ENCODE measurements at places on chromosomes 7 and 10.

GRCh38 chr7:12687718-12688171, 312 bp downstream of the ARL4A start:
- no peak for DNase-seq

DNA sequence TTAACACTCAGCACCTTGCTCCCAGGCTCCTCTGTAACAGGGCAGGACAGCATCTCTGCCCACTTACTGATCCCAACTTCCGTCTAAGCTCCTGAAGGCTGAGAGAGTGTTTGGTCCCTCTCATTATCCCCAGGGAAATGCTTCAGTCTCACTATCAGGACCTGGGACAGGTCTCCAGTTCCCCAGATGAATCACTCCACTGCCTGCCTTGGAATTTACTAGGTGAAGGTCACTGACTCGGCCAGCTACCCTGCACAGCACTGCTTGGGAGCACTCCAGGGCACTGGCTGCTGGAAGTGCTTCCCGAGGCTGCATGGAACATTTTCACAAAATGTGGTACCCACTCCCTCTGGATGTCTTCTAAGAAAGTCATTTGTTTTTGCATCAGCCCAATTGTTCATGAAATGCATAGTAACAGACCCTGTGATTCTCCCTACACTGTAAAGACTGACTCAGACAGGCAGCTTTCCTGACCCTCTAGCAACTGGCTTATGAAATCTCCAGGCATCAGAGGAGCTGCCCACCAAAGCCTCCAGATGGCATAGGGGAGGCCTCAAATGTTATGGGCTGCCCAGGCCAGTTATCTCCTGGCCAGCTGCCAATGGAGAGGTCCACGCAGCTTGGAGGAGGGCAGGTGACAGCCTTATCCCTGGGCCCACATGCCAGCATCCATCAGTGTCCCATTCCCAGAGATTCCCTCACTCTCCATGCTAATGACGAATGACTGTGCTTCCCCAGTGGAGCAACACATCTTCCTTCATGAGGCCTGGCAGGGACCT, 89.1 kb downstream of the GFRA1 start:
- no peak for DNase-seq

GRCh38 chr10:82609845-82610244, 734.9 kb downstream of the NRG3 start:
- no peak for DNase-seq

- DNase-seq: no peak
Measured at GRCh38 chr10:97279121-97279815, 13.2 kb downstream of the ARHGAP19 start.

DNA sequence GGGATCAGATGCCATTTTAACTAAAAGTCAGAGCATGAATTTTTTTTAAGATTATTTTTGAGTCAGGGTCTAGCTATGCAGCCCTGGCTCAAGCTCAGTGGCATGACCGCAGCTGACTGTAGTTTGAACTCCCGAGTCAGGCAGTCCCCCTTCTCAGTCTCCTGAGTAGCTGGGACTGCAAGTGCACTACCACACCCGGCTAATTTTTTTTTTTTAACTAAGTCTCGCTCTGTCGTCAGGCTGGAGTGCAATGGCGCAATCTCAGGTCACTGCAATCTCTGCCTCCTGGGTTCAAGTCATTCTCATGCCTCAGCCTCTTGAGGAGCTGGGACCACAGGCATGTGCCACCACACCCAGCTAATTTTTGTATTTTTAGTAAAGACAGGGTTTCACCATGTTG, 7.8 kb downstream of the TAS2R41 start:
- no peak for DNase-seq

- DNase-seq: no peak
Measured at GRCh38 chr10:27369880-27370279, 129.3 kb upstream of the ACBD5 start.

- DNase-seq: no peak
Measured at GRCh38 chr10:35348609-35349388, 12.5 kb downstream of the CCNY start.

DNA sequence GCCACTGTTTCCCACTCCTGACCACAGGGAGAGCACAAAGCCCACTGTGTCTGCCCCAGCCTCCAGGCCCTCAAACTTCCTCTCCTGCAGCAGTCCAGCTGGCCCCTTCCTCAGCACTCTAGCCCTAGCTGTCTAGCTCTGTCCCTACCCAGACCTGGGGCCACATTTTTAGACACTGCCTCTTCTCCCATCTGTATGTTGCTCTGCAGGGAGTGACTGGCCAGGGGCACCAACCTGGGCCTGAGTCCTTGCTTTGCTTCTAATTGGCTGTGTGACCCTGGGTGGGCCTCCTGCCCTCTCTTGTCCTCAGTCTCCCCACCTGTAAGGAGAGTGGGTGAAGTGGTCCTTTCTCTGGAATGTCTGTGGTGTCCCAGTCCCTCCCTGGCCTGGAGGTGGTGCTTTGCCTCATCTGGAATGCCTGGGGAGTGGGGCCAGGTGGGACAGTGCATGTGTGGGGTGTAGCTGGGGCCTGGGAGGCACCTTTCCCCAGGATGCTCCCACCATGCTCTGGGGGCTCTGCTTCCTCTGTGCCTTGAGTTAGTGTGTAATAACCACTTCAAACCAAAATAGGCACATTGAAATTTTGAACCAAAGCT, 25.1 kb downstream of the AQP1 start:
- no peak for DNase-seq

DNA sequence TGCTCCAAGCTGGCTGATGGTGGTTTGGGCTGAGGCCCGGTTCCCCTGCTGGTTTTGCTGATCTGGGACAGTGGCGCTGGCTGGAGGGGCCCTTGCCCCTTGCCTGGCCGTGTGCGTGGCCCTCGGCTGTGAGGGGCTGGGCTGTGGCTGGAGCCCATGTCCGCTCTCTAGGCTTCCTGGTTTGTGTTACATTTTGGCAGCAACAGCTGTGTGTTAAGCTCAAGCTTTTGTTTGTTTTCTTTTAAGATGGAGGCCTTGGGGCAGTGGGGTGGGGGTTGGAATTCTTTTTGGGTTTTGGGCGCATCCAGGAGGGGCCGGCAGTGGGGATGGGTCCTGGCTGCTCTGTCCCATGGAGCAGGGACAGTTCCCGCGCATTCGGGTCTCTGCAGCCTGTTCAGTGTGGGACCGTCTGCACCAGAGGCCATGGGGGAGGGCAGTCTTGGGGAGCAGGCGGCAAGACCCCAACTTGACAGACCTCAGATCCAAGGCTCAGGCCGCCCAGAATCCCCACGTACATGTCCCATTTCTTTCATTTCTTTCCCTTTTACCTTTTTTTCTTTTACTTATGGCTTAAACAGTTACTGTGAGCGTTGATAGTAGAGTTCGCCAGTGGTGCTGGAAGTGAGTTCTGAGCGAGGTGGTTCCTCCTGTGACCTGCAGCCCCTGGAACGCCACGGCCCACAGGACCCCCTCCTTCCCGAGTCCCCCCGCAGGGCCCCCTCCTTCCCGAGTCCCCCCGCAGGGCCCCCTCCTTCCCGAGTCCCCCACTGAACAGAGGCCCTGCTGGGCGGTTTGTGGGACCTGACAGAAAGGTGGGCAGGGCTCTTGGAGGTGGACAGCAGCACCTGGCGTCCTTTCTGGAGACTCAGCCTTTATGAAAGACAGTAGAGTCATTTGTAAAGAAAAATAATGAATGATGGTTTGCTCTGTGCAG, 75.3 kb downstream of the INPP5A start:
- DNase-seq: no peak

DNA sequence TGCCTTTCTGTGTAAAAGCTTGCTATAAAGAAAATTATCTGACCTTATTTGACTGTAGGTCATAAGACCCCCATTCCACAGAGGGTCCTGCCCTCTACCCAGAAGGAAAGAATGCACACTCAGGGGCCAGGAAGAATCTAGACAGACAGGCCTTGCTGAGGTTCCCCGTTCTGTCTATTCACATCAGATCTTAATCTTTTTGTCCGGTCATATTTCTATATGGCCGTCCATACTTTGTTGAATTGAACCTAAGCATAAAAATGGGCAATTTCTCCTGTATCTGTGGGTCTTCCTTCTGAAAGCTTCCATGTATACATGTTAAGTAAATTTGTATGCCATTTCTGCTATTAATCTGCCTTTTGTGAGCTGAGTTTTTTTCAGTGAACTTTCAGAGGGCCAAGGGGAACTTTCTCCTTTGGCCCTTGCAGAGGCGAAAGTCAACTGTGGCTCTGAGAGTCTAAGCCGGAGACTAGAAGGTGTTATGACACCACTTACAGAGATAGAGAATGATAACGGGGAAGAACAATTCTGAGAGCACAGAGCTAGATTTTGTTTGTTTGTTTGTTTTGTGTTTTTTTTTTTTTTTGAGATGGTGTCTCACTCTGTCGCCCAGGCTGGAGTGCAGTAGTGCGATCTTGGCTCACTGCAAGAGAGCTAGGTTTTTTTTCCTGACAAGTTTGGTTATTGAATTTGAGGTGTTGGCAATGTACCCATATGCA, 11.6 kb upstream of the PRKAR2B start:
- no peak for DNase-seq

GRCh38 chr7:16301291-16301690, 120.0 kb downstream of the CRPPA start:
- no peak for DNase-seq

DNA sequence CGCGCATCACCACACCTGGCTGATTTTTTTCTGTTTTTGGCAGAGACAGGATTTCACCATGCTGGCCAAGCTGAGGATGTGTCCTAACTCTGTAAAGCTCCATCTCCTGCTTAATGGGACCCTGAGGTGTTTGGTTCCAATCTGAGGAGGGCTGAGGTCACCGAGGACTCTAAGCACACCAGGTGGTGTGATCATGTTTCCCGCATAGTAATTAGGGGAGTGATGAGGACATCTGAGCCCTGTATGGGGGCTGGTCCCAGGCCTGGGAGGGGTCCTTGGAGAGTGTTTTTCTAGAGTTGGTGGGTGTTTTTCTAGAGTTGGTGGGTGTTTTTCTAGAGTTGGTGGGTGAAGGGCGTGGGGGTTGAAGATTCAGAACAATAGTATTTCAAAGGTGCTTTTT, 3.0 kb upstream of the ABHD11 start:
- no peak for DNase-seq

DNA sequence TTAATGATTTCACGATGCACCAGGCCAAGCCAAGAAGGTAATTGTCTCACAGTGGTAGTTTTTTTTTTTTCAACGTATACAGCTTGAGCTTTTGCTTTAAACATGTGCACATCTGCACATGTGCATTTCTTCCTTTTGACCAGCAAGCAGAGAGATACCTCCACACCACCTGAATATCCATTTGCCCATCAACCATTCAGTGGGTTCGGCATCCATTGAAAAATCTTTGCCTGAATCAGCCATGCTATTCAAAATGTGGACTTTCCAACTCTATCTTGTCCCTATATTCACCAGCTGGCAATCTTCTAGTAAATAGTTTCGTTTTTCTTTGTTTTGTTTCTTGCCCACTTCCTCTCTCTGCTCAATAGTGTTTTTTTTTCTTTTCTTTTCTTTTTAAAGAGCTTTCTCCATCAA, 7.7 kb upstream of the TRA2A start:
- DNase-seq: no peak

DNA sequence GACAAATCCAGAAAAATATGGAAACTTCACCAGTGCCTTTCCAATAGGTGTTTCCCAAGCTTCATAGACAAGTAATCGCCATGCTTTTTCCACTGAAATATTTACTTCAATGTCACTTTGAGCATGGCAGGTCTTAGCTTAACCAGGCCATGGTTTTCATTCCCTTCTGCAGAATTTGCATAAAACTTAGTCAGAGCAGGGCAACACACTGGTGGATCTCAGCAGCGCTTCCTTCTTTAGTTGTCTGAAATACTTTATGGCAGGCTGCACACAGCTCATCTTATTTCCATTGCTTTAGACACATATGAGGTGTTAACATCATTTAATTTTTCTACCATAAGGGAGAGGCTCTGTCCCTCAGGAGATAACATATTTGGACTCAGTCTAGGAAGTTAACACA, 102.9 kb upstream of the AHR start:
- no peak for DNase-seq

DNA sequence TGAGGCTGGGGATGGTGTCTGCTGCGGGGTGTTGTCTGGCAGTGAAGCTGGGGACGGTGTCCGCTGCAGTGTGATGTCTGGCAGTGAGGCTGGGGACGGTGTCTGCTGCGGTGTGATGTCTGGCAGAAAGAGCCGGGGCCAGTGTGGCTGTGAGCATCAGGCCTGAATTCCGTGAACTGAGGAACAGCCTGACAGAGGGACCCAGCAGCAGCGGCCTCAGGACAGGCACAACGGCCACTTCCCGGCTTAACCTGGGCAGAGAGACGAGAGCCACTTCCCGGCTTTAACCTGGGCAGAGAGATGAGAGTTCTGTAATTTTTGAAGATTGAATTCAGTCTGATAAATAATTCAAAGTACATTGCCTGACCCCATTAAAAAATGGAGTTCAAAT, 321.2 kb downstream of the PTPRN2 start:
- DNase-seq: no peak

DNA sequence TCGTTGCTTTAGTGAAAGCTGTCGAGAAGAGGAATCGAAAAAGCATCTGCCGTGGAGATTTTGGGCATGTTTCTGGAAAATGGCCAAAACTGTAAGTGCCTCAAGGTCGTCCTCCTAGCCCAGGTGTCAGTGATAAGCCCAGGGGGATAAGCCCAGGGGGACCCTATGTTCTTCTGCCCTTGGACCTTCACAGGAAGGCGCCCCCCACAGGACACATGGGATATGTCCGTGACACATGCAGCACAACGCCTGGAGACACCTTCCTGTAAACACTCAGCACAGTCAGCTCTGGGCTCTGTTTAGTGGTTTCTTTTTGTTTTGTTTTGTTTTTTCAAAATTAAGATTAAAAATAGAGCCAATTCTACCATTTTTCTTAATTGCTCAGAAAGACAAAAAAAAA, 272.7 kb downstream of the KLF6 start:
- DNase-seq: no peak

- no peak for DNase-seq
Measured at GRCh38 chr10:92142949-92143348, 147.9 kb downstream of the CPEB3 start.

GRCh38 chr7:44482502-44483485, 7.7 kb downstream of the NUDCD3 start:
- DNase-seq: no peak

GRCh38 chr7:138125119-138125518, 48.9 kb downstream of the AKR1D1 start:
- no peak for DNase-seq

- no peak for DNase-seq
Measured at GRCh38 chr7:94436700-94437099, 42.0 kb downstream of the COL1A2 start.

All from brain pericyte (primary cell).